ENCODE measurements at places on chromosomes 3 and 15.

DNA sequence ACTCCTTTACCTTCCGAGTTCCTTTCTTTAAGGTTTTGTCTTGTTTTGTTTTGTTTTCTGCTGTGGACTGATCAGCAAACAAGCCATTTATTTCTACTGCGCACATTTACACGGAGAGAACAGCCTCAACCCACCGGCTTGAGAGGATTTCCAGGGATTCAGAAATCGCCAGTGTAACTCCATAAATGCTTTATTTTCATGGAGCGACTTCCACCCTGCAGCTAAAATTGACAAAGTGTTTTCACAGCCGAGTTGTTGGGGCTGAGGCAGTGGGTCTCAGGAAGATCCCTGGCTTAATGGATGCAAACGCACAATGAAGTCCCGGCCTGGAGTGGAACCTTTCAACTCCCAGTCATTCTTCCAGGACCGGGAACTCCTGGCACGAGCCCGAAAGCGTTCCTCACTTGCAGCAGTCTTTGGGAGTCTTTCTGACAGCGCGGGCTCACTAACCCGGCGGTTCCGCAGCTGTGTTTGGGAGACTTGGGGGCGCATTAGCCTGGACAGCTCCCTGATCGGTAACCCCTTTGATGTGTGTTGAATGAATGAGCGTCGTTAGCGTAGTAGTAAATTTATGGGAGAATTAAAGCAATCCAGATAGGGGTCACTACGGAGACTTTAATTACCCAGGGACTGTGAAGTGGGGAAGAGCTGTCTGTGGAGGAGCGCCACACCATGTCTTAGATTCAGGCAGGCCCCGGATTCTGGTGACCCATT is 785 bp upstream of the MYRIP start:
- no peak for DNase-seq

DNA sequence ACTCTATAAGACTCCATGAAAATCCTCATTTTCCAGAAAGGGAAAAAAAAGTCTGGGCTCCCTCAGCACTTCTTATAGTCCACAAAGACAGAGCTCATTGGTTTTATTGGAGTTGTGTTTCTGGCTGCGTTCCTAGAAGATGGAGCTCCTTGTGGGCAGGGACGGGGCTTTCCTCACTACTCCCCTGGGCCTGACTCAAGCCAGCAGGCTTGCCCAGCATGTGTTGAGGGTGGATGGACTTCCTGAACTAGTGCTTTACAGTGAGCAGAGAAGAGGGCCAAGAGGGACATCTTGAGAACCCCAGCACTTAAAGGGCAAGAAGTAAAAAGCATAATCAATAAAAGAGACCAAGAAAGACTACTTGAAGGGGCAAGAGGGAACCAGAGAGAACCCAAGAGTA is 43.2 kb upstream of the EPHB1 start:
- DNase-seq, result no peak

GRCh38 chr15:65981837-65982626 is 112.7 kb downstream of the RAB11A start:
- peak; percentile 21 for DNase-seq

- DNase-seq, result no peak
Observed at GRCh38 chr3:50139308-50139707, 15.8 kb upstream of the SEMA3F start.

GRCh38 chr3:81549831-81550230 is 211.6 kb downstream of the GBE1 start:
- DNase-seq, result no peak

- no peak for DNase-seq
Observed at GRCh38 chr3:195044411-195044810, 226.5 kb downstream of the XXYLT1 start.

- no peak for DNase-seq
Observed at GRCh38 chr3:104080088-104080626, 1286.6 kb upstream of the ALCAM start.

GRCh38 chr3:48546203-48546829 is 10.3 kb downstream of the PFKFB4 start:
- no peak for DNase-seq

DNA sequence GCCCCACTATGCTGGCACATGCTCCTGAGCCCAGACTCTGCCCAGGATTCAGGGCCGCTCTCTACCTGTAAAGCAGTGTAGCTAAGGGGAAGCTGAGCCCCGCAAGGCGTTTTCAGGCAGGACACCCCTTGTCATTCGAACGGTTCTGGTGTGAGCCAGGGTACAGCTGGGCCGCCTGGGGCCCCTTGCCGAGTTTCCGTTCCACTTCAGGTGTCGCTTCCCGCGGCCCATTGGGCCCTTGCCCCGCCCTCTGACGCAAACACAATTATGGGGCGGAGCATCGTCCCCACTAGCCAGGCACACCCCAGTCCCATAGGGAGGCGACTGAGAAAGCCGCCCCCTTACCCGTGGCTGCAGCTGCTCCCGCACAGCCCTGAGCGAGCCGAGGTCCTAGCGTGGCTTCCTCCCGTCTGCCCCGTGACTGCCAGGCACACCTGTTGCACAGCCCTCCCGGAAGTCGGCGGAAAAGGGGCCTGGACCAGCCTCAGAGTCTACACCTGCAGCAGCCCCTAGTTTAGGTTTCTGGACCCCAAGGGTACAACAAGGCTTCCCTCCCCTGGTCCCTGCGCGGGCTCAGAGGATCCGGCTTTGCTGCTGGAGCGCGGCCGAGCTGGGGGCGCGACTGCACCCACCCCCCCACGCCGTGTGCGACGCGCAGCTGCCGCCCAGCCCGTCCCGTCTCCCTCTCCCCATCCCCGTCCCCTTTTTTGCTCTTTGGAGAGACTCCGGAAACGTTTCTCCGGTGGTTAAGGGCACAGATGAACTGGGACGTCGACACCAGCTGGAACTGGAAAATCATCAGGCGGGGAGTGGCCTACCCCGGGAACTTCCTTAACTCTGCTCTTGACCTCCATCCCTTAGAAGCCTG is at the start of gene PLSCR2:
PLSCR2 (minus strand) TSS at position 412 of the 868 bp plus-strand sequence. CDS start 9,657 bp downstream, outside the sequence.
- peak; percentile 68 for DNase-seq

DNA sequence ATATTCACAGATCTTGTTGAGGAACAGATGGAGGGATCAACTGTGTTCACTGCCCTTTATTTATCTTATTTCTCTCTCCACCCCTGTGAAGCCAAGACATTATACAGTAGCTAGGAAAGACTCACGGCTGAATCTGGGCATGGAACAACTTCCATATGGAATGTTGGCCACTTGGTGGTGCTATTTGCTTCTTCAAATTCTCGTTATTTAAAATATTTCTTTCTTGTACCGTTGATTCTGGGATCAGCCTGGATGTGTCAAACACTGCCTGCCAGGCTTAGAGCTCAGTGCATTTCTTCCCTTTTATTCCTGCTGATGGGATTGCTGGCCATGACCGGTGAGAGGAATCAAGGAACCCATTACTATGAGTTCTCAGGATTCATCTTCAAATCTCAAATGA is 17.5 kb upstream of the GASK1A start:
- DNase-seq, result peak; percentile 19

- DNase-seq, result no peak
Observed at GRCh38 chr3:36942638-36943248, 2.1 kb downstream of the TRANK1 start.

- no peak for DNase-seq
Observed at GRCh38 chr15:60553163-60553562, 74.2 kb upstream of the ICE2 start.

DNA sequence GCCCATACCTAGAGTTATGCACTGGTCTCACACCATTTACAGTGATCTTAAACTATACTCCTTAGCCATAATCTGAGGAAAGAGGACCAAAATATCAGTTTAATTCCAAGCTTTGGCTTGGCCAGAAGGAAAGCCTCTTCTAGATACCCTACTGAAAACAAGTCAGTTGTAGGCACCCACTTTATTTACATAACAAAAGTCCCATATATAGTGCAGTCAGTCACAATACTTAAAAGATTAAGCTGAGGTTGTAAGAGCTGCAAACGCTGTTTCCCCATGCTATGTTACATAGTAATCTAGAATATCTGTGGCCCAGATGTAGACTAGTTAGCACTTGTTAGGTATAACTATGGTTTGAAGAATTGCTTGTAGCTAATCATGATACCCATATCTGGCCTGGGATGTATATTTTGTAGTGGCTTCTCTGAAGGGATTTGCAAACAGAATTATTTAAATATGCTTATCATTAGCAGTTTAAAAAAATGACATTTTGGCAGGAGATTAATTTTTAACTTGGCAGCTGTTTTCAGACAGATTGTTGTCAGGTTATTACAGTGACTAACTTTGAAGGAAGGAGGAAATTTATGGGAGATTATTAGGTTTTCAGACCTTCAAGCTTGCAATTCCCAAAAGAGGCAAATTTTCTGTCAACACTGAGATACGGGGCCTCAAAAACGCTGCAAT is 160.4 kb upstream of the SLC2A2 start:
- no peak for DNase-seq

GRCh38 chr3:149619136-149619535 is 38.7 kb downstream of the WWTR1 start:
- DNase-seq, result no peak

DNA sequence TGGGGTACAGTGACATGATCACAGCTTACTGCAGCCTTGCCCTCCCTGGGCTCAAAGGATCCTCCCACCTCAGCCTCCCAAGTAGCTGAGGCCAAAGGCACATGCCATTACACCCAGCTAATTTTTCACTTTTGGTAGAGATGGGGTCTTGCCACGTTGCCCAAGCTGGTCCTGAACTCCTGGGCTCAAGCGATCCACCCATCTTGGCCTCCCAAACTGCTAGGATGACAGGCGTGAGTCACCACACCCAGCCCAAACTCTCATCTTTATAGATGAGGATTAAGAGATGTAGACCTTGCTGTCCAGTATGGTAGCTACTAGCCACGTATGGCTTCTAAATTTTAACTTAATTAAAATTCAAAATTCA is 4.4 kb upstream of the ABHD5 start:
- no peak for DNase-seq

DNA sequence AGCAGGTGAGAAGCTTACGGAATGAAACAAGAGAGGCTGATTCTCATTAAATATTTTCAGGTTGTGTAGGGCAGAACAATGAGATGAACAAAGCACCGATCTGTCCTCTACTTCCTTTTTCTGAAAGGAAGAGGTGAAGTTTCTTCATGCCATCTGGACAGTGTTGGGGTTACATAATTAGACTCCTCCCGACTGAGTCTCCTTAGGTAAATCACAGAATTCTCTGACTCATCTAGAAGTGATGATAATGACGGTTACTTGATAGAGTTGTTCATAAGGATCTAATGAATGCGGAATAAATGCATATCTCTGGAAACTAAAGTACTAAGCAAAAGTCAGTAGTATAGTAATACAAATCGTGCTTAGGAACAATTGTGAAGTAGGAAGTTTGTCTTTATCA is 21.2 kb downstream of the CRTC3 start:
- no peak for DNase-seq

DNA sequence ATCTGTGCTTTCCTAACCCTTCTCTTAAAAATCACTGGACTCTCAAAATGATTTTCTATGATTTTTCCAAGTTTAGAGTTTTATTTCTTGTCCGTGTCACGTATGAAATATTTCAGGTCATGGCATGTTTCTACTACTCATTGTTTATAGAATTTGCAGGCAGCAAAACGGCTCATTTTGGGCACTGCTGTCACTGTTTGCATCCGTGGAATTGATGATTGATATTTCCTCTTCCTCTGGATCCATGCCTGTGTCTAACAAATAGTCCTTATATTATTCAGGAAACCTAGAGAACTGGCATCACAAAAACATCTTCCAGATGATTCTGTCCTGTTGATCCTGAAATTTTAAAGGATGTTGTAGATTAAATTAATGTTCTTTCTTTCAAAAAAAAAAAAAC is 47.6 kb downstream of the LARS2 start:
- no peak for DNase-seq

DNA sequence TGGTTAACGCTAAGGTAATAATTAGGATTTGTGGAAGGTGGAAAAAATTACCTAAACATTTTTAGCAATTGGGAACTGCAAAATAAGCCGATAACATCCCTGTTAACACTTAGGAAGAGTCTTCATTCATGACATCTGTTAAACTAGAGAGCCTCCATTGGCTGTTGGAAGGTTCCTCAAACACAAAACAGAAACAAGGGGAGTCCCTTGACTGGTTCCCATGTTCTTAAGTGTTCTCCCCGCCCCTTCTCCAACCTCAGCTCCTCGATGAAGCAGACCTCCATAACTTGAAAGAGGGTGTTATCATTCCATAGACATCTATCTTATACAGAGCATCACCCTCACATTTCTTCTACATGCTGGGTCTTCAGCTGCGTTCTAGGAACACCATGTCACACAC is 2.5 kb downstream of the SLC22A13 start:
- DNase-seq, result no peak

DNA sequence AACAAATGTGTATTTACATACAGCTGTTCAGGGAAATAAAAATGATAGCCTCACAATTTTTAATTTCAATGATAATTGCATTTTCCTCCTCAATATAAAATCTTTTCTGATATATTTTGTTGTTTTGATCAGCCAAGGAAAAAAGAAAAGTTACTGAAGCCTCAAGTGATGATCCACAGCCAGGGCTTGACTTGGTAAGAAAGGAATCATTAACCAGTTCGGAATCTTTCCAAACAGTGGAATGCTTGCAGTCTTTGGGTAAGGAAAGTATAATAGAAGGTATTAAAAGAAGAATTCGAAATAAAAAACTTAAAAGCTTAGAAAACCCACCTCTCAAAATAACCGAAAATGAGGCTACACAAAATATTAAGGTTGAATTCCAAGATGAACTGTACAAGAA is 1.0 kb downstream of the TOPAZ1 start:
- no peak for DNase-seq

DNA sequence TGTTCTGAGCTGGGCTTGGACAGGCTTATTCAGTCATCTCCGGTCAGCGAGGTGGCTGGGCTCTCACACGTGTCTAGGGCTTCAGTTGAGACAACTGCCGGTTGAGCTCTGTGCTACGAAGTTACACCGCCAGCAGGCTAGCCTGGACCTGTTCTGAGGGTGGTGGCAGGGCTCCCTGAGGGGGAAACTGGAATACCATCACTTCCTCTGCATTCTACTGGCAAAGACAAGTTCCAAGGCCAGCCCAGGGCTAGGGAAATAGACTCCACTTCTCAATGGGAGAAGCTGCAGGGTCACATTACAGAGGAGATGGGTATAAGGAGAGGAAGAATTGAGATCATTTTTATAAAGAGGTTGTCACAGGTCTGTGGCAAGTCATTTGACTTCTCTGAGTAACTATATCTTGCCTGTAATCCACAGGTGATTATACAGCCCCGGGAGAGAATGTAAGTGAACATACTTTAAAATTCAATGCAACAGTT is 106.8 kb upstream of the IL12A start:
- no peak for DNase-seq

DNA sequence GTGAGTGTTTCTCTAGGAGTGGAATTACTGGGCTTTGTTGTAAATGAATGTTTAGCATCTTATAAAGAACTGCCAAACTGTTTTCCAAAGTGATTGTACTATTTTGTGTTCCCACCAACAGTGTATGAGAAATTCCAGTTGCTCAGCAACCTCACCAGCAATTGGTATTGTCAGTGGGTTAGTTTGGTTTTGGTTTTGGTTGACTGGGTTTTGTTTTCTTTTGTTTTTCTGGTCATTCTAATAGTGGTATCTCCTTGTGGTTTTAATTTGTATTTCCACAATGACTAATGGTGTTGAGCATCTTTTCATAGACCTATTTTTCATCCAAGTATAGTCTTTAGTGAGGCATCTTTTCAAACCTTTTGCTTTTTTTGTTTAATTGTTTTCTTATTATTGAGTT is 27.1 kb downstream of the FILIP1L start:
- DNase-seq, result no peak

GRCh38 chr15:43772624-43773023 is 4.1 kb downstream of the ELL3 start:
- no peak for DNase-seq

- DNase-seq, result no peak
Observed at GRCh38 chr3:107669669-107670068, 146.9 kb downstream of the BBX start.
